ENCODE measurements at places on chromosomes 4 and X.

GRCh38 chr4:67874986-67875385 is 8.8 kb downstream of the TMPRSS11D start:
- no peak for DNase-seq

- no peak for DNase-seq
These were observed 154.5 kb downstream of the PALLD start for GRCh38 chr4:168651374-168651773.

GRCh38 chr4:1873776-1874175 is 2.6 kb downstream of the NSD2 start:
- DNase-seq = peak; percentile 63

DNA sequence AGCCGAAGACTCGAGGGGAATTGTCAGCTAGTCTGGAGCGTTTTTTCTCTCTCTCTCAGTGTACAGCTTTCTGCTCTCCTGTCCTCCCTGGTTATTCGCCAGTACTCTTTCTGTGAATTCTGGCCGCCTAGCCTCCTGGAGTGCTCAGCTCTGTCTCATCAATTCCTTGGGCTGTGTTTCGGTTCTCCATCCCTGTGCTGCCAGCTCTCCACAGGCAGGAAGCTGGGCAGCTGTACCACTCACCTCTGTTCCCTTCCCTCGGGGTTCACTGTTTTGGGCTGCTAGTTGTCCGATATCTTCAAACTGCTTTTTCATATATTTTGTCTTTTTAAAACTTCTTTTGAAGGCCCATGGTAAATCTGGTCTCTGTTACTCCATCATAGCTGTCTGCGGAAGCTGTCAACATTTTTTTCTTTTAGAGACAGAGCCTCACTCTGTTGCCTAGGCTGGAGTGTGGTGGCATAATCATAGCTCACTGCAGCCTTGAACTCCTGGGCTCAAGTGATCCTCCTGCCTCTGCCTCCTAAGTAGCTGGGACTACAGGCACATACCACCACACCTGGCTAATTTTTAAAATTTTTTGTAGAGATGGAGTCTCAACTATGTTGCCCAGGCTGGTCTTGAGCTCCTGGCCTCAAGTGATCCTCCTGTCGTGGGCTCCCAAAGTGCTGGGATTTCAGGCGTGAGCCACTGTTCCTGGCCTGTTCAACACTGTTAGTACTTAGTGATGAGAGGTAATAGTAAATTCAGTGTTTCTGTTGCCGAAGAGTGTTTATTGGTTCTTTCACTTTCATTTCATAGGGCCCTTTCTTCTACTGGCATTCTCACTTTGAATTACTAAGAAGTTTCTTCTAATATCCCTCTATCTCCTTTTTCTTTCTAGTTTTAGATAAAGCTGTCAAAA is 18.6 kb downstream of the ZCCHC4 start:
- no peak for DNase-seq

- peak; percentile 7 for DNase-seq
These were observed 147.5 kb downstream of the DLG3 start for GRCh38 chrX:70592091-70592490.
